ENCODE measurements at places on chromosomes 11 and 22.

DNA sequence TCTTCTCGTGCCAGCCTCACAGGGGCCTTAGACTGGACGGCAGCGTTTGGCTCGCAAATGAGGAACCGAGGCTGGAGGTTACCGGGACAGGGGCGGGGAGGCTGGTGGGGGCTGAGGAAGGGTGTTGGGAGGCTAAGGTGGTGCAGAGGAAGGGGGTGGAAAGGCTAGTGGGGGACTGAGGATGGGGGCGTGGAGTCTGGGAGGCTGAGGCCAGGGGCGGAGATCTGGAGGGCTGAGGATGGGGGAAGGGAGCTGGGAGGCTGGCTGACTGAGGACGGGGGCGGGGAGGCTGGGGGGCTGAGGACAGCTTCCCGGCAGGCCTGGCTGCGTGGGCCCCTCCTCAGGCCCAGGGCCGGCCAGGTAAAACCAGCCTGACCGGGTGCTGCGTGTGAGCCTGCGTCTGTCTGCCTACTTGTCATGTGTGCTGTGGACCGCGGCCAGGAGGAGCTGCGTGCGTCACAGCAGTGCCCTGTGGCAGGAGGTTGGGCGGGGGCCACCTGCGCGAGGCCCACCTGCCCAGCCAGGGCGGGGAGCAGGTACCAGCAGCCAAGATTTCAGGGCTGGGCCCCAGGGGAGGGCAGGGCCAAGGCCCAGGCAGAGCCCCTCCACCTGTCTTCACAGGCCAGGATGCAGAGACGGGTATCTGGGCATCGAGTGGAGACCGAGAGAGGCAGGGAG is 9.4 kb upstream of the PIM3 start:
- DNase-seq, result no peak

- no peak for DNase-seq
Measured at GRCh38 chr11:120696597-120697218, 185.2 kb downstream of the GRIK4 start.

DNA sequence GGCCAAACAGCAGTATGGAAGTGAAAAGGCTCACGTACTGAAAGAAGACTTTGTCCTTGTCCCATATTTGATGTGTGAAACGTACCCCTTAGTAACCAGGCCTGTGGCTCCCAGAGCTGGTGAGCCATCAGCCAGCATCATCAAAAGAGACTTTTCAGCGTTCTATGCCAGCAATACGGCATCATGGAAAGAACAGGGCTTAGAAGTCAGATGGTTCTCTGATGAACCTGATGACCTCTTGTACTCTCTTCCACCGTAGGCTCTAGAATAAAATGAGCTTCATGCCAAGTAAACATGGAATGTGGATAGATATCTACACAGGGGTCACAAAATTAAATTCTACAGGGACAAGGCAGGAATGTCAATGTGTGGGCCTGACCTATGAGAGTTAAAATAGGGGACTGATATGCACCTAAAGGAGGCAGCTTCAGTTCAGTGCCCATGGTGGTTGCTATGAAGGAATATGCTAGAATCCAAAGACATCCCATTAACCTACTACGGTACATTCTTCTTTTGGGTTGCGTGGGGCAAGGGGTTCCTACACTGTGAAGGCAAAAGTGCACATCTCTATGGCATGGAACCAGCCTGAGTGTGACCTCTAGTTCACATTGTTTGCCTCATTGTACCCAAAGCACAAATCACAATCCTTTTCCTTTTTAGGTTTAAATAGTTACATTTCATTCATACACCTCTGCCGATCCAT is 130.6 kb downstream of the ETS1 start:
- peak; percentile 19 for DNase-seq

DNA sequence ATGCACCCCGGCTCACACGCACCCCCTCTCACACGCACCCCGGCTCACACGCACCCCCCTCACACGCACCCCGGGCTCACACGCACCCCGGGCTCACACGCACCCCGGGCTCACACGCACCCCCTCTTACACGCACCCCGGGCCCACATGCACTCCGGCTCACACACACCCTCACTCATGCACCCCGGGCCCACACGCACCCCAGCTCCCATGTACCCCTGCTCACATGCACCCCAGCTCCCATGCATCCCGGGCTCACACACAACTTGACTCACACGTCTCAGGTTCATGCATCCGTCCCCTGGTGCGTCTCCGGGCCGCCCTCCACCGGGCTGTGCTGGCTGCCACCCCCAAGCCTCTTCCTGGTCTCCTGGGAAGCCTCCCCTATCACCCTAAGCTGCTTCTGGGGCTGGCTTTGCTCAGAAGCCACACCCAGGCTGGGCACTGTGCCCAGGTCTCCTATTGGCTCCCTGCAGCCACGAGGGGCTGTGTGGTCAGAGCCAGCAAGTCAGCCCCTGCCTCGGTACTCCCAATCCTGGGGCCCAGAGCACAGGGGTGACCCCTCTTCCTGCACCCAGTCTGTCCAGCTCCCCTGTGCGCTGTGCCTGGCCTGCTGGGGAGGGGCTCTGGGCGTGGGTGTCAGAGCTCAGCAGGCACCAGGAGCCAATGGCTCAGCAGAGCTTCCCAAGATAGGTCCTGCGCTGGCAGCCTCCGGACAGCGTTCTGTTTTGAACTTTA is 16.9 kb downstream of the TSPAN4 start:
- peak; percentile 39 for DNase-seq

- DNase-seq, result no peak
Measured at GRCh38 chr11:10784232-10785145, 24.2 kb downstream of the EIF4G2 start.

DNA sequence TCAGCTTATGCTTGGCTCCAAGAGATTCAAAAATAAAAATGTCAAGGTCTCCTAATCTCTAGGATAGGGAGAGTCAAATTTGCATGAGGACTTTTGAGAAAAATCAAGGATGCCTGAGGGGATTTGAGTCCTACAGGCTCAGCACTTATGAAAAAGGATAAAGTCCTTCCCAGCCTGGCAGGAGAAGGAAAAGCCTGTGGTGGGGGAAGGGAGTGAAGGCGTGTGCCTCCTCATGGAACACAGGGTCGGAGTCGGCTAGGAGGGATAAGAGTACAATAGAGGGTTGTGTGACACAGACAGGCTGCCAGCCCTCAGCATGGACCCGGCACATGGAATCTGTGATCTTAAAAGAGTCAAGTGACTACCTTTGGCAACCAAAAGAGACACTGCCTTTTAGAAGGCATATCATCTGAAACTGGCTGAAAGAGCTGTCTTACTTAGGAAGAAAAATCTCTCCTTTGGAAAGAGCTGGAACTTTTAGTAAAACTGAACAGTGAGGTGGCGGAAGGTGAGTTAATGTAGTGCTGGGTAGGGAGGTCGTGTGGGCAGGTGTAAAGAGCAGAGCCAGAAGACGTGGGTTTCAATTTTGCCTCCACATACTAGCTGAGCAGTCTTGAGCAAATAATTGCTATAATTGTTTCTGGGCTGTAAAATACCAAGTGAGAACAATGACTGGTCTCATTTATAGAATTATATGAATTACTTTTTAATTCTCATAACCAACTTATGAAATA is 58.8 kb upstream of the RDX start:
- DNase-seq, result peak; percentile 56

DNA sequence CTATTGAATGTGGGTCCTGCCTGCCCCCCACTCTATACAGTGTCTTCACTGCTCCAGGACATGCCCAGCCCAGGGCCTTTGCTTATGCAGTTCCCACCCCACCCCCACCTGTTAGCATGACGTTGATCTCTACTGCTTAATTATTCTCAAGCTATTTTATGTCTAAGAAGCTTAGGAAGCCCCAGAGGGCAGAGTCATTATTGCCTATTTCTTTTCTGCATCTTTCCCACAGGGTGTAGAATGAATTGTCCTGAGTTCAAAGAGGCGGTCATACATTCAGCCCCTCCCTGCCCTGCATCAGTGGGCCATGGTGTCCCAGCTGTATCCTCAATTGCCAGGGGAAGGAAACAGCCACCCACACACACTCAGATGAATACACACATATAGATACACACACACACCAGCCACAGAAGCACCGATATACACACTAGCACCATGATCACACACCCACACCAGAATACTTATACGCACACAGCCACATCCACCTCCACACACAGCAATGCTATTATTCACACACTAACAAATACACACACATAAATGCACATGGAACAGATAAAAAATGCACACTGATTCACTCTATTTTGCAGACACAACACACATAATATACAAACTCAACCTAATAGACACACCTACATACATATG is 1.5 kb downstream of the PDE2A start:
- DNase-seq, result no peak

DNA sequence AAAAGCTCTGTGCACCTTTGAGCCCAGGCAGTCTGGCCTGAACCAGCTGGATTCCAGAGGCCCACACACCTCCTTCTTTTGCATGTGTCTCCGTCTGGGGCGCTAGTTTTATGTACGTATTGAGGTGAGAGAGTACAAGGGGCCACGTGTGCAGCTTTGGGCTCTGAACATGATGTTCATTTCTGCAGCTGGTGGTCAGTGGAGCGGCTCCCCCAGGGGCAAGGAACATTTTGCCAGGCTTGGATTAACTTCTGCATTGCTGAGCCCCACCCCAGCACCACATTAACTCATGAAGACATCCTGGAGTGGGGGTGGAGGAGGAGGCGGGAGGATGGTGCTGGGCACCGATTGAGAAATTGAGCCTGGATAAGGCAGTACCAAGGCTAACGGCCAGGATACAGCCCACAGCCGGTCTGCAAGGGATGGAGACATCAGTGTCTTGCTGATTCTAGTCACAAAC is 13.8 kb downstream of the USP2 start:
- DNase-seq, result no peak

DNA sequence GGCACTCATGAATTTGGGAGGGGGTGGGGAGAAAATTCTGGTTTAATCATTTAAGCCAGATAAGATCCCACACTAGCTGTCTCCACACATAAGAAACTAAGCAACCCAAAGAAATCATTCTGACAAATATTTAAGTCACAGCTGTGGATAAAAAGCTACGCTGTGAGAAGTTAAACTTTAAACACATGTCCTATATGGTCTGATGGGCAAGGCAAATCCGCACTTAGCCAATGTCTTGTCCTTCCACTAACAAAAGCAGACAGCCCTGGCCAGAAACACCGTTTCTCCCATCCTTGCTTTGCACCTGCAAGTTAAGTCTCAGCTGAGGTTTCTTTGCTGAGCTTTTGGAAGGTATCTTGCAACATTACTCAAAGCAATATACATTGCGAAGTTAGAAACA is 68.0 kb downstream of the ETS1 start:
- DNase-seq, result no peak

GRCh38 chr11:122727101-122727929 is 71.8 kb downstream of the UBASH3B start:
- peak; percentile 49 for DNase-seq

GRCh38 chr11:119854521-119854920 is 125.5 kb upstream of the NECTIN1 start:
- DNase-seq, result peak; percentile 24

DNA sequence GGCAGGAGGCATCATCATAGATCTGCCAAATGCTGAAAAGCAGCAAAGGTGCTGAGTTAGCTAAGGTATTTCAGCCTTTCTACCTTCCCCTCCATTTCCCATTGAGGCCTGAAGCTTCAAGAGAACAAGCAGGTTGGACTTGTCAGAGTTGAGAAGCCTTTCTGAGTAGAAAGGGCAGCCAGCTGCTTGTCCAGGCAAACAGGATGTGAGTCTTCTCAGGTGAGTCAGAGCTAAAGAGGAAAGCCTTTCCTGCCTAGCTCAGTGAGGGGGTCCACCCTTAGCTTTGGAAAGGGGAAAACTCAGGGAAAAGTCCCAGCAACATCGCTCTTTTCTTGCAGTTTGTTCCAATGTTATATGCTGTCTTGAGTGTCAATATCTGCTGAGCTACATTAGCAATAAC is 13.2 kb upstream of the MPZL2 start:
- peak; percentile 20 for DNase-seq

- DNase-seq, result no peak
Measured at GRCh38 chr11:118898400-118899295, 15.0 kb downstream of the CXCR5 start.

GRCh38 chr11:114272311-114272710 is 23.9 kb upstream of the NNMT start:
- DNase-seq, result no peak

DNA sequence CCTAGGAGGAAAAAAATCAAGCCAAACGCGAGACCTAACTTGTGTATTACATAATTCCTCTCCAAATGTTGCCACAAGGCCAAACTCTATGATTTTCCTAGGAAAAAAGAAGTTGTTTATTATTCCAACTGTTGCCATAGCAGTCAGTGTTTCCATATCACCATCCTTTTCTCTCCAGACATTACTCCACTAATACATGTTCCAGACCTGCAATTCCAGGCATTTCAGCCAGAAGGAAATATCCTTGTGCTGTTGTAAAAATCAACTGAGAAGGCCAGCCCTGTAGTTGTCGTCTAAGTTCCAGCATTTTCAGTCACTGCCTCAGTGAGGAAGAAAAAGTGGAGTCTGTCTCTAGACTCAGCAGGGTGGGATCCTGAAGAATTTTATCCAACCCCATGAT is 33.1 kb upstream of the PAMR1 start:
- peak; percentile 11 for DNase-seq

GRCh38 chr22:19880786-19881569 is 26.3 kb upstream of the GNB1L start:
- peak; percentile 95 for DNase-seq

DNA sequence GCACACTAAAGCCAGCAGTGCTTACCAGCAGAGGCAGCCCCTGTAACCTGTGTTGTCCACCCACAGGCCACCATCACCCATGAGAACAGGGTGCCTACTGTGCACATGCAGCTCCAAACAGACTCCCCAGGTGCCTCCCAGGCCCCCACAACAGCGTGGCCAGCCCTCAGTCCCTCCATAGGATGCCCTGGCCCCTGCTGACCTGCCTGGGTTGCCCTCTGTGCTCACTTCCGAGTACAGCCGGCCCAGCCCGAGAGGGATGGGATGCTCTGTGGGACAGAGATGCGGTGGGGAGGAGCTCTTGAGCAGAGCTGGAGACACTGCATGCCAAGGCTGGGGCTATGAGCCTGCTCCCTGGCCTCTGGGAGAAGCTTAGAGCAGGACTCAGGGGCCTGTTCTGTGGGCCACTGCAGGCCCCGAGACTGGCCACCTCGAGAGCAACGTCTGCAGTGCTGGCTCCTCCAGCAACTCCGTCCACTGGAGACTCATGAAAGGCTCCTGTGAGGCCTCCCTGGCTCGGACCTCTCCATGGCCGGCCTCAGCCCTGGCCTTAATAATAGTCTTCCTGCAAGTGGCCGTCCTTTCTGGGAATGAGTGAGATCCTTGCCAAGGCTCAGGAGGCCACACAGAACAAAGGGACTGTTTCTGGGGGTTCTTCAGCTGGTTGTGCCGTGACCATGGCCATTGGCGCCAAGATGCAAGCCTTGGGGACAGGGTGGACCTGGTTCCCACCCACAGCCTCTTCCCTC is 27.0 kb downstream of the FADS2 start:
- DNase-seq, result no peak

- DNase-seq, result peak; percentile 82
Measured at GRCh38 chr22:30250661-30251267, 4.2 kb upstream of the LIF start.

GRCh38 chr22:34834059-34834458 is 231.9 kb upstream of the ISX start:
- peak; percentile 53 for DNase-seq

- no peak for DNase-seq
Measured at GRCh38 chr11:134752526-134752925, 340.5 kb upstream of the B3GAT1 start.

- DNase-seq, result peak; percentile 42
Measured at GRCh38 chr22:38353142-38353629, 36.0 kb upstream of the CSNK1E start.

Data from RPMI7951 (cell line).